Fibroblast of villous mesenchyme (primary cell): ENCODE measurements at places on chromosomes 12 and 14. TPM values are rescaled to one million over a fixed set of nuclear protein-coding genes. Genes with fewer than 3 reads are reported as not detected.

DNA sequence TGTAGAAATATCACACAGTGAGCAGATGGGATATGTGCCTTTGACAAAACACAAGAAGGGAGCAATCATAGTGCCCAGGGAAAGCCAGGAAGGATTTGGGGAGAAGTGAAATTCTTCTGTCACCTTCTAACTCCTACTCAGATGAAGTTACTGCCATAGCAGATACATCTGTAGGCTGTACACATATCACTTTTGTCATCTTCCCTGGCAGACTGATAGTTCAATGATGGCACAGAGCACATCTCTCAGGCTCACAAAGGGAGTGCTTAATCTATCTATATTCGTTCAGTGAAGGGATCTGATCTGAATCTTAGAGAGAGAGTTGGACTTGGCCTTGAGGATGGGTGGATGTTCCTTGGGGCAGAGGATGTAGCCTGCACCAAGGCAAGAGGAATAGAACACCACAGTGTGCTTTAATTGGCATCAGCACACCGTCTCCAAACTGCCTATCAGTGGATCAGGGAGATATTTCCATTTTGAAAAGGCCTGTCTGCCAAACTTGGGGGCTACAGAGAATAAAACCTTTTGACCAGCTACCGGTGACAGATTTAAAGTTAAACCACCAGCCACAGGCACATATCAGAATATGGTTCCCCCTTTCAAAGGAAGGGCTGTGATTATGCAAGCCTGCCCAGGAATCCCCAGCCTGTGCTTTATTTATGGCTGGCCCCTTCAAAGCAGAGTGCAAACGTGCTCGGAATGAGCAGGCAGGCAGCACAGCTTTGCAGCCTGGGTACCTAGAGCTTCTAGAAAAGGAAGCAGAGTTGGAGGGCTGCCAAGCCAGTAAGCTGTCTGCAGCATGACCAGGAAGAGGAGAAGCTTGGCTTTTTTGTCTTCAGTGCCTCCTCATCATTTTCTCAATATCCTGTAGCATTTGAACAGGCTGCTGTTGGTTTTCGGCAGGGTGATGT, 165.5 kb upstream of the DYRK2 start:
- DNase-seq = peak; percentile 37

C1S gene
- total RNA-seq = 127 and 146 TPM in 2 replicates

- DNase-seq = no peak
Measured at GRCh38 chr12:2551412-2551900, 243.3 kb upstream of the FKBP4 start.

MIS18BP1 gene
- total RNA-seq = 30.3 and 40.6 TPM in 2 replicates

GRCh38 chr12:131499160-131499863, 211.6 kb upstream of the SFSWAP start:
- DNase-seq = no peak

DNA sequence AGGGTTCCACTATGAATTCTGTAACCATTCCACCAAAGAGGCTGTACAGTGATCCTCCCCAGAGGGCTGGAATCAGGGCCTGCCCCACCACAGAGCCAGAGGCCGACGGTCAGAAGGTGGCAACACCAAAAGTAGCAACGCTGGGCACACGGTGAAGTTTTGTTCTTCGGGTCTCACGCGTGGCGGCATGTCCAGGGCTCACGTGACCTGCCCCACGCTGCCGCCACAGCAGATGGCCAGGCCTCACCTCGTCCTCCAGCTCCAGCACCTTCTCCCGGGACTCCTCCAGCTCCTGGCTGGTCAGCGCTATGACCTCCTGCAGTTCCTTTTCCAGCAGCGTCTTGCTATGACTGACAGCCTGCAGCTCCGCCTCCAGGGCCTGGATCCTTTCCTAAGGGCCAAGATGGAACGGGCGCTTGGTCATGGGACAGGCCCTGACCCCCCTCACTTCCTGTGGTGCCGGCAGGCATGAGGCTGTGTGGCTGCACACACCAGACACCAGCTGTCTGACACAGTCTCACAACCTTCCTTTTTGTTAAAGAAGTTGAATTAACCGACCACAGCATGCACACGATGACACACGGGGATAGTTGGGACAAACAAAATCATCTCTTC, 22.4 kb upstream of the ANKLE2 start:
- DNase-seq = no peak

SLC6A13 gene
- not detected in 2 replicates for total RNA-seq

GRCh38 chr14:22407033-22407432, 182.0 kb downstream of the DAD1 start:
- no peak for DNase-seq

- DNase-seq = no peak
Measured at GRCh38 chr14:101714394-101714793, 47.1 kb upstream of the PPP2R5C start.

DNA sequence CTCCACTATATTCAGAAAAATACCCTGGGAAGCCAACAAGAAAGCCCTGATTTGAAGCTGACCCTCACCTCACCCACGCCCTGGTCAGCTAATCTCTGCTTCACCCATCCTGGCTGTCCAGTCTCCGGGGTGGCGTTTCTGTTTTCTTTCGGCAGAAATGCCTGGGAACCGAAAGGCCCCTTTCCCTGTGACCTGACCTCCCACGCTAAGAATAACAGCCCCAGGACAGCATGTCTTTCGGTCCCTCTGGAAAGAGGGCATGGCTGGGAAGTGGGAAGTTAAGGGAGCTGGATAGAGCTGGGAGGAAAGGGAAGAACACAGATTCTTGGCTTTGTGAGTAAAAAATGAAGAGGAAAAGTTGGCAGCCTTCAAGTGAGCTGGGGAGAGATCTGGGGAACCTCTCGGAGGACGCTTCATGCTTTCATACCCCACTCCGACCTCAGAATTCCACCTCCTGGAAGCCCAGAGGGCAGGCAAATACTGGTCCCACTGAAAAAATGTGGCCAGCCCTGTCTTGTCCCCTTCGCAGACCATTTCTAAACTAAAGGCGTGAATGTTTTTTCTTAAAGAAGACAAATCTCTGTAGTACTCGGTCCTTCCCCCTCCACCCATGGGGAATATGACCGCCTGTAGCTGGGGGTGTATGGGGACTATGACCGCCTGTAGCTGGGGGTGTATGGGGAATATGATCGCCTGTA, 163.0 kb upstream of the FKBP4 start:
- peak; percentile 29 for DNase-seq

DNA sequence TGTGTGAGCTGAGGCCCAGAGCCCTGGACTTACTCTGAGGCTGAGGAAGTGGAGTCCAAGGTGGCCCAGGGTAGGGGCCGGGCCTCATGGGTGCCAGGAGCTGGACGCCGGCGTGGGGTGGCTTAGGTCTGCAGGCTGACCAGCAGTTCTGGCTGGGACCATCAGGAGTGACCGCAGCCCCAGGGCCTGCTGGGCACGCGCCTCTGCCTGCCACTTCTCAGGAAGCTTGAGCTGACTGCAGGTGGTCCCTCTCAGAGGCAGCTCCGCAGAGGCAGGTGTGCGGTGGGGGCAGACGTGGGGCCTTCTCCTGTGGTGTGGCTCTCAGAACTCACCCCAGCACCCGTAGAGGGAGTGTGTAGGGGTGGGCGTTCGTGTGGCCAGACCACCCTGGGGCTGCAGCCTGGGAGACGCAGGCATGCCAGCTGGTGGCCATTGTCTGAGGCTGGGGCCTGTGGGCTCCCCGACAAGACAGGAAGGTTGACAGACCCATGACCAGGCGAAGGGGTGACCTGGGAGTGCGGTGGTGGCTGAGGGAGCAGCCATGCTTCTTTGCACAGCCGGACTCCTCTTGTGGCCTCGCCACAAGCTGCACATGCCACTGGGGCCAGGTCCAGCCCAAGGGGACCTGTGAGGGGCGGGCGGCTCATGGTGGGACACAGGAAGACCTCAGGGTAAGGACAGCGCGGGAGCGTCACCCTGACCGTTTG, 40.0 kb upstream of the TEX22 start:
- no peak for DNase-seq

DNA sequence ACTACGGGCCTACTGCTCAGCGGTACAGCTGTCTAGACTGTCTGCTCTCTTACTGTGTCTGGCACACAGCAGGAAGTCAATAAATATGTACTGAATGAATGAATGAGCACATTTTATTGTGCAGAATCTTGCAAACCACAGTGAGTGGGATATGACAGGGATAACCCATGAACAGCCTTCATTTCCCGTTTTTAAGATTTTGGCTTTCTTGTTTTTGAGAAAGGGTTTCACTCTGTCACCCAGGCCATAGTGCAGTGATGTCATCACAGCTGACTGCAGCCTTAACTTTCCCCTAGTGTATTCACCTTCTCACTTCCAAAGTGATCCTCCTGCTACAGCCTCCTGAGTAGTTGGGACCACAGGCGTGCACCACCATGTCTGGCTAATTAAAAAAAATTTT, 203.1 kb downstream of the AEBP2 start:
- no peak for DNase-seq

DNA sequence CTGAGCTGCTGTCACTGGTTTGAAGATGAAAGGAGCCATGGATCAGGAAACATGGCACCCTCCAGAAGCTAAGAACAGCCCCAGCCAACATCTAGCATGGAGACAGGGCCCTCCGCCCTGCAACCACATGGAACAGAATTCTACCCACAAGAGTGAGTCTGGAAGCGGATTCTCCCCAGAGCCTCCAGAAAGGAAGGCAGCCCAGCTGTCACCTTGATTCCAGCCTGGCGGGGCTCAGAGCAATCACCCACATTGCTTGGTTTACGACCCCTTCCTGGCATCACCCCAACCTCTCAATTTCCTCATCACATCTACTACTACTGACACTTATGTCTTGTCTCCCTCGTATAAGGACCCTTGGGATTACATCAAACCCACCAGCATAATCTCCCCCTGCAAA, 38.5 kb downstream of the OAS2 start:
- no peak for DNase-seq

GRCh38 chr14:49971156-49972130, 78.6 kb downstream of the ARF6 start:
- DNase-seq = peak; percentile 68

DNA sequence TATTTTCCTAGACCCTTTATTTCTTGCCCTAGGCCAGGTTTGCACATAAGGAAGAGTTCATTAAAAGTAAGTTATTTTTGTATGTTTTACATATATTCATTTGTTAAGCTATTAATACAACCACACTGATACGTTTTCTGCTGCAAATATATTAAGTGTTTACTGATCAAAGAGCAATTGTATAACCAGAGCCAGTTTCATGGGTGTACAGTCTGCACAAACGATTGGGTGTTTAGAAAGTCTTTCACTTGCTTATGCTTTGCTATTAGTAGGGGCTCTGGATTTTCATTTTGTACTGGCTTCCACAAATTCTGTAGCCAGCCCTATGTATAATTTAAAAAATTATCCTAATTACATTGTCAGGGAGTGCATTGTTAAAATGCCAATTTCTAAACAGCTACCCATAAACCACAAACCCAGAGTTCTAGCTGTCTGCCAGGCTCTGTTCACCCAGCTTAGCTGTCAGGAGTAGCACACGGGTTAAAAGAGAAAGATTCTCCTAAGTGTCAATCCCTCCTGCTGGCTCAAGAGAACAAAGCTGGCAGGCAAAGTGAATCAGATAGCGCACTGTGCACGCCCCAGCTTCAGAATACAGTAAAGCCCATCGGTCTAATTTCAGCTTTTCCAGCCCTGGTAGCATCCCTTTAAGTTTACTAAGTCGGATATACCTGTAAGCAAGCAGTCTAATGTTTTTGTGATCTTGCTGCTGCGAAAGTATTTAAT, 151.0 kb upstream of the LMO3 start:
- DNase-seq = no peak

- peak; percentile 31 for DNase-seq
Measured at GRCh38 chr14:92040431-92041051, 682 bp upstream of the TRIP11 start.

DNA sequence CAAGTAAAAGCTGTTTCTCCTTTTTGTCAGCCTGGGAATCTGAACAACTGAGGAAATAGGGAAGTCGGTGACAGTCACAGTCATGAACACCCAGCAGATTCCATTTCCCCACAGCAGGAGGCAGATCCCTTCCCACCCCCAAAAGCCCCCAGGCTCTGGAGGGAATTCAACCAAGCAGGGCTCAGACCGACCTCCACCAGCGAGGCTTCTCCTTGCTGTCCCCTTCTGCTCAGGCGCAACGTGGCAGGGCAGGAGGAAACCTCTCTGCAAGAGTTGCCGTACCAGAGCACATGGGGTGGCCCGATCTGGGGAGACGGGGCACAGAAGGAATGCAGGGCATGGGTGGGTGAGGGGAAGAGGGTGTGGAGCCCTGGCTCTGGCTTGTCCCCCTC, 319 bp downstream of the GALNT6 start:
- DNase-seq = no peak
